ENCODE measurements at places on chromosomes 4 and X.

- DNase-seq, result no peak
Observed at GRCh38 chr4:122932763-122933162, 10.4 kb upstream of the NUDT6 start.

- DNase-seq, result no peak
Observed at GRCh38 chr4:183876268-183876934, 28.7 kb upstream of the STOX2 start.

GRCh38 chr4:106287353-106287969, 28.5 kb downstream of the TBCK start:
- DNase-seq, result no peak

- no peak for DNase-seq
Observed at GRCh38 chrX:31652650-31653049, 580.8 kb upstream of the FTHL17 start.

GRCh38 chr4:8019396-8020365, 80.0 kb upstream of the AFAP1 start:
- DNase-seq, result no peak

DNA sequence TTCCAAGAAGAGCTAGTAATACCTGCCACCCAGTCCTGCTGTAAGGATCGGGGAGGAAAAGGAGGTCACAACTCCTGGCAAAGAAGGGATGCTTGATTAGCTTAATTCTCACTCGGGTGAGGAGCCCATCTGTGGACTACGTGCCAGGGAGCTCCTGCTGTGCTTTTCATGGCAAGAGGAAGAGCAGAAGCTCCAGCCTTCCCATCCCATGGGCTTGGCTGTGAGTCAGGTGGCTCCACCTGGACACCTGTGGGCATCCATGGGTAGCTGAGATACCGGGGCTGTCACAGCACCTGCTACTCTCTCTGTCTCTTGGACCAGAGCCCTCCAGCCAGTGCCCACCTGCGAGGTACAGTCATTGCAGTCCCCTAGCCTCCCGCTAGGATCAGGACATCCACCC, 18.0 kb downstream of the CLNK start:
- DNase-seq, result no peak

GRCh38 chr4:140277576-140277975, 95.9 kb upstream of the SCOC start:
- DNase-seq, result no peak
